K562 (cell line): ENCODE measurements at places on chromosomes 6 and 20.

DNA sequence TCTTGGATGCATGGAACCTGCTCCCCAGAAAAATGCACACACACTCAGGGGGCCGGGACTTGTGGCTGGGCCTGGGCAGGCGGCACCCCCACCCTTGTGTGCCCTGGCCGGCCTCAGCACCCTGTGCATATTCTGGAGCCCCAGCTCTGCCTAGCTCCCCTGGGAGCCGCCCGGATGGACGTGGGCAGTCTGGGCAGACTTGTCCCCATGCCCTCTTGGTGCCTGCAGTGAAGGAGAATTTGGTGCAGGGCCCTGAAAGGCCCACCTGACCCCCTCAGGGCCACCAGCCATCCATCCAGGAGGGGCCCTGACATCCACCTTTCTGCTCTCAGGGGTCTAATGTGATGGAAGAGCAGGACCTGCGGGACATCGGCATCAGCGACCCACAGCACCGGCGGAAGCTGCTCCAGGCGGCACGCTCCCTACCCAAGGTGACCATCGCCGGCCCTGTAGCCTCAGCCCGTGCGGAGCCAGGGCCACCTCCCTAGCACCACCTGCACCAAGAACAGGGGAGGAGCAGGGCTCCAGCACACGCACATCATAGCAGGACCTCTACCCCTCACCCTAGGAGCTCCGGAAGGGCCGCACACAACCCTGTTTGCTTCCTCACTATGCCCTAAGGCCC lies 62.8 kb downstream of the TCP11 start:
- DNase-seq: no peak

DNA sequence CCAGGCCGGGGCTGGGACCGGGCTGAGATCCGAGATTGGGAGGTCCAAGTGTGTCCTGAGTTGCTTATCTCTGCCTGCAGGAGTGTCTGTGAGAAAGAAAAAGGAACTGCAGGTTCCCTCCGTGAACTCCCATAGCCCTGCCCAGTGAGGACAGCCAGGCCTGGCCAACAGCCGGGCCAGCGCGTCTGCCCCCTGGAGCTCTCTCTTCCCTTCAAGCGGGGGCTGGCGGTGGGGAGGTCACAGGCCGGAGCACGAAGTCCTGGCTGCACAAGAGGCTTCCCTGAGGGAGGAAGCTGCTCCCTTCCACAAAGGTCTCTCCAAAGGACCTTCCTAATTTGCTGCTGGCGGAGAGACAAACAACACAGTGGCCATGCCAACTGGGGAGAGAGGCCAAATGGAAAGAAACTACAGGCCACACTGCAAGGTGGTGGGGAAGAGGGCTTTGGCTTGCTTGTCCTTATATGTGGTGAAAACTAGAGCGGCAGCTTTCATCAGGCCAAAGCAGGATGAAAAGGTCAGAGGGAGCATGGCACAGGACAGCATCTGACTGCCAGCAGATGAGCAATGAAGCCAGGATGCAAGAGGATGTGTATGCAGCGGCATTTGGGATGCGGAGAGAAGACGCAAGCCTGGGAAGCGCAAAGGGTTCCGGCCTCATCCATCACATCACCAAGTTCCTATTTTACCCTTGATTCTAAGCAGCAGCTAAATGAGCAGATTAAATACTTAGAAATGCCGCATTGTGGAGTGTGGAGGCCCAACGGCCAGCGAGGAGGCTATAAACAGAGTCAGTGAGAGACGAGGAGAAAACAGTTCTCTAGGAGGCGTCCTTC lies 260.0 kb downstream of the ERMARD start:
- DNase-seq: no peak

- no peak for DNase-seq
Measured at GRCh38 chr20:13295637-13296036, 74.6 kb downstream of the ISM1 start.

GRCh38 chr6:170405311-170405975 lies 98.9 kb downstream of the FAM120B start:
- DNase-seq: no peak

- DNase-seq: no peak
Measured at GRCh38 chr6:123105561-123105960, 109.5 kb downstream of the CLVS2 start.

DNA sequence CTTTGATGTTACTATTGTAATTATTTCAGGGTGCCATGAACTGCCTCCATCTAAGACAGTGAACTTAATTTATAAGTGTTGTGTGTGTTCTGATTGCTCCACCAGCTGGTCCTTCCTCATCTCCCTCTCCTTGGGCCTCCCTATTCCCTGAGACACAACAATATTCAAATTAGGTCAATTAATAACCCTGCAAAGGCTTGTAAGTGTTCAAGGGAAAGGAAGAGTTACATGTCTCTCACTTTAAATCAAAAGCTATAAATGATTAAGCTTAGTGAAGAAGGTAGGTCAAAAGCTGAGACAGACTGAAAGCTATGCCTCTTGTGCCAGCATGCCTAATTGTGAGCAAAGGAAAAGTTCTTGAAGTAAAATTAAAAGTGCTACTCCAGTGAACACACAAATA lies 35.5 kb upstream of the TMEM217 start:
- no peak for DNase-seq

DNA sequence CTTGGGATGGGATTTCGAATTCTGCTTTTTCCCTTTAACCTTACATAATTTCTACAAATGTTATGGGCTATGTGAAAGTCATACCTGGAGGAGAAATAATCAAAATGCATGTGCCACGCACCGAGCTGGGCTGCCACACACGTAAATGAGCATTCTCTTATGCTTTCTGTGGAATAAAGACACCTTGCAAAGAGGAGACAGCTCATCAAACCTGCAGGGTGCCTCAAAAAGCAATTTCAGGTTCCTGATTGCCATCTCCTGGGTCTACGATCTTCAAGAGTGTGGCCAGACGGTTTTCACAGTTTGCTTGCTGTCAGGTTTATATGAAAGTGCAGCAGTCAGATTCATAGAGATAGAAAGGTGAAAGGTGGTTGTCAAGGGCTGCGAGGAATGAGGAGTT lies 36.6 kb downstream of the DUSP22 start:
- no peak for DNase-seq

DNA sequence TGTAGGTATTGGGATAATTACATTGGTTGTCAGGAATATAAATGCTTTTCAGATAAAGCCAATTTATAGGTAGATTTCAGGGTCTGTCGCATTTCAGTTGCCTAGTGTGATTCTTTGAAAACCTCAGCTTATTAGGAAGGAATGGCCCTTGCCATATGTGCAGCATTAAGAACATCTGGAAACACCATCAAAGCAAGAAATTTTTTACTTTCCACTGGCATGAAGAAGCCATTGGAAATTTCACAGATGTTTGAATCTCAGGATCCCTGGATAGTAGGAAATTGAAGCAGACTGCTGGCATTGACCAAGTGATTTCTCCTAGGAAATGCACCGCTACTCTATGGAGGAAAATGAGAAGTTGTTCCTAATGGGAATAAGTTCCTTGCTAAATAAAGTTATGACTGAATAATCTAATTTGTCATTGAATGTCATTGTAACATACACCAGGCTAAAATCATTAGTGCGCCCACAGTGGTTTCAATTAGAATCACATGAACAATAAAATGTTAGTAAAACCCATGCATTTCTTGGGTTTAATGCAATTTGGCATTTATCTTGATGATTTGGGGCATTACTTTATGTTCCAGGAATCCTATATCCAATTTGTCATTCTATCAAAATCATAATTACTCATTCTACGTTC lies 950.1 kb downstream of the EPHA7 start:
- no peak for DNase-seq

DNA sequence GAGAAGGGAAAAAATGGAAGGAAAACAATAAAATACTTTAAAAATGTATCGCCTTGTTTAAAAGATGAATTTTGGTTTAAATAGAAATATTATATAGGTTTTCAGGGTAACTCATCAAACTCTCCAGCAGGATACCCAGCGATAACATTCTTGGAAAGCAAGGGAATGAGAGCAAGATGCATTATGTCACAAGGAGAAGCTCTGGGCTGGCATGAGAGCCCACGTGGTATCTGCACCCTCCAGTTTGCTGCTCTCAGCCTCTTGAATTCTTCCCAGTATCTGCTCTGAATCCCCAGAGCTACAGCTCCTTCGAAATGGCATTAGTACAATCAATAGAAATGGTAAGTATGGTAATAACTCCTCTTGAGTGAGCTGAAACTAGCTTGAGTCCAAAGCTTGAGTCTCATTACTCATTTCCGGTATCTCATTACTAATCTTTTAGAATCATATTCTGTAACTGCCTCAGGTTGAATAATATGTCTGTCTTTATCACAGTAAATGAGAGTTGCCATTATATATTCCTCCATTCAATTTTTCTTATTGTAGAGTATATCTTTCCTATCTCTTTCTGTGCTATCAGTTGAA lies 4.9 kb upstream of the TMEM242 start:
- DNase-seq: no peak

DNA sequence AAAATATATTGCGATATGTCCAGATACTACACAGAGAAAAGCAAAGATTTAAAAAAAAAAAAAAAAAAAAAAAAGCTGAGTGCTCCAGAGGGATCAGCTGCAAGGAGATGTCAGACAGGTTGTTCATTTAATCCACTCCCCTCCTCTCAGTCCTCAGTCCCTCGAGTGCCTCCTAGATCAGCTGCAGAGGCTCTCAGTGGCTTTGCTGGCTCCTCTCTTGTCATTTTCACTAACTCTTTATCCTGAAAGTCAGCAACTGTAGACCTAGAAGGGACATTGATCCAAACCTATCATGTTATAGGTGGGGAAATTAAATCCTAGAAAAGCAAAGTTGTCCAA lies 61.6 kb downstream of the KIAA0319 start:
- no peak for DNase-seq

GRCh38 chr6:142958343-142958742 lies 13.4 kb upstream of the HIVEP2 start:
- DNase-seq: no peak

GRCh38 chr6:16623731-16624130 lies 137.5 kb downstream of the ATXN1 start:
- DNase-seq: no peak

DNA sequence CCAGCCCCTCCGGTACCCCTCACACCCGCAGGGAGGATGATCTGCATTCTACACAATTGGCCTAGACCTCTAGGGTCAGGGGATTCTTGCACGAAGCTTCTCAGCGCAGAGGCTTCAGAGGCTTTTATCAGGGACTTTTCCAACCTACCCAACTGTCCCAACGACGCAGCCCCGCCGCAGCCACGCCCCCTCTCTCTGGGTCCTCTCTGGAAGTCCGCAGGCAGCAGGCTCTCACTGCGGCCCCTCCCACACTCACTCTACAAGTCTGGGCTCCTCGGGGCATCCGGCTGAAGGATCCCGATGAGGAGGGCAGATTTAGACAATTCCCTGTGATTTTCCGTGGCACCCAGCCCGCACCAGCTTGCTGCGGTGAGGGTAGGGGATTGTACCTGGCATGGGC lies 227.7 kb upstream of the RNF24 start:
- no peak for DNase-seq

GRCh38 chr6:130980310-130981032 lies 82.6 kb downstream of the EPB41L2 start:
- DNase-seq: no peak

GRCh38 chr20:42134265-42135098 lies 516.3 kb upstream of the CHD6 start:
- no peak for DNase-seq

- no peak for DNase-seq
Measured at GRCh38 chr6:88380083-88380482, 213.9 kb upstream of the CNR1 start.

DNA sequence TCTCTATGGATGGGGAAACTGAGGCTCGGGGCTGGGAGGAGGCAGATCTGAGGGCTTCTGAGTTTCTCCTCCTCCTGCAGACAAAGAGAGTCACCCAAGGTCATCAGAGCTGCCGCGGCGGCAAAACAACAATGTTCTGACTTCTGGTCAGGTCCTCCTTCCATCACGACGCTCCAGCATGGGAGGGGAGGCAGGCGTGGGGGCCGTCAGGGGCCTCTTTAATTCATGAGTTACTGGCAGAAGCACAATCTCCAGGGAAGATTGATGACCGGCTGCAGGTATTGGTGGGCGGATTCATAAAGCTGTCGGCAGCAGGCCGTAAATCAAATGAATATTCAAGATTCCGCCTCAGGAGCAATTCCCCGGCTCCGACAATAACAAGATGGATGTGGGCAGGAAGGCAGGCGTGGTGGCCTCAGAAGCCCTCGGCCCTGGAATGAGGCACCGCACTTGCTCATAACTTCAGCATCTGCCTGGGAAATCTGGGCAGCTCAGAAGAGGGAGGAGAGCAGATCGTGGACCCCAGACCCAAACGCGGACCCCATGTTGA lies 19.1 kb downstream of the PCK1 start:
- DNase-seq: no peak

DNA sequence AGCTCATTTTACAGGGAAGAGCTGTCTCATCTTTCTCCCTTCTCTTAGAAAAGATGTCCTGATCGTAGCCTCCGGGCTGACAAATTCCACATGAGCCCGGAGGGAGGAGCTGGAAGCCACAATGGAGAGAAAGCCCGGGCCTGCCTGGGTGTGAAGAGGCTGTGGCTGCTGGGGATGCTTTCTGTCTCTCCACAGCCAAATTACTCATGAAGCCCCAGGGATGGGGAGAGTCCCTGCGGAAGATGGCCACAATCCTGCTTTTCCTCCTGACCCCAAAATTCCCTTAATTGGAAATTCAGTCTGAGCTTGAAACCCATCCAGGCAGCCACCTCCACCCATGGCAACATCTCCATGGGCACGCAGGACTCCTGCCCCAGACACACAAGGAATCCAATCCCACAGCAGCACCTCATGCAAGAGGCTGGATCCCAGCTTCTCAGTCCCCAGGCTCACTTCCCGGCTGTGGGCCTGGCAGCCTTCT lies 32.4 kb downstream of the JPH2 start:
- no peak for DNase-seq

DNA sequence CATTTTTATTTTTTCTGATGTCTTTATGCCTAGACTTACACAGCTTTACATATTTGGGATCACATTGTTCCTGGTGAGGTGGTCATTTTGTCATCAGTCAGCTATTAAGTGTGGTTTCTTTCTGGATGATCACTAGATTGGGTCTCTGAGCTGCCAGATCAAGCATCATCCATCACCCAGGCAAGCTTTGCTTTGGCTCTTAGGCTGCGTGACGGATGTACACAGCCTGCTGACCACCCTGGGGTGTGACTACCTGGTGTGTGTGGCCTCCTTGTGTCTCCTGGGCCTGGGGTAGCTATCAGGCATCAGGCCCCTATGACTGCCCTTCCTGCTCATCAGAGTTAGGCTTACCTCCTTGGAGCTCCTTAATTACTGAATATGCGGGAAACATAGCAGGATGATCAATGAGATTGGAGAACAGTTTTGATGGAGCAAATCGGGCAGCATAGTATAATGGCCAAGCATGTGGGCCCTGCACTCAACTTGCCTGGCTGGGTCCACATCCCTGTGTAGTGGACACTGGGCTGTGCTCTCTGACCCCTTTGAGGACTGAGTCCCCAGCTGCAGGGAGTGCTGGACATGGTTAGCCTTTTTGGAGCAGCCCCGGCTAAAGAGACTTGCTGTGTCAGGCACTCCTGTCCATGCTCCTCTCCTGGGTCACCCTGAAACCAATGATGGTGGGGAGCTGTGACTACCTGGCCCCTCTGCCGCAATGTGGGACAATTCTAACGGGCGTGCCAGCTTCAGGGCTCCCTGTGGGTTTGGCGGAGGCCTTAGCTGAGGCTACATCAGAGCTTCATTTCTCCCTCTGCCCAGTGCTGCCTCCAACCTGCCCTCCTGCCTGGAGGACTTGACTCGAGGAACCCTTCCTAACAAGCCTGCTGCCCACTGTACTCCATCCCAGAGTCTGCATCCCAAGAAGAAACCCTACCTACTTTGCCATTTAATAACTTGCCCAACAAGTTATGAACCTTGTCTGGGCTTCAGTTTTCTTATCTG lies 8.2 kb downstream of the DAAM2 start:
- DNase-seq: no peak
